ENCODE measurements at places on chromosomes 7 and 10.
A peak's percentile ranks its signal among the peaks of the same experiment; 100 is the strongest.

GRCh38 chr10:112203328-112204076 lies 19.9 kb upstream of the GPAM start:
- no peak for DNase-seq

DNA sequence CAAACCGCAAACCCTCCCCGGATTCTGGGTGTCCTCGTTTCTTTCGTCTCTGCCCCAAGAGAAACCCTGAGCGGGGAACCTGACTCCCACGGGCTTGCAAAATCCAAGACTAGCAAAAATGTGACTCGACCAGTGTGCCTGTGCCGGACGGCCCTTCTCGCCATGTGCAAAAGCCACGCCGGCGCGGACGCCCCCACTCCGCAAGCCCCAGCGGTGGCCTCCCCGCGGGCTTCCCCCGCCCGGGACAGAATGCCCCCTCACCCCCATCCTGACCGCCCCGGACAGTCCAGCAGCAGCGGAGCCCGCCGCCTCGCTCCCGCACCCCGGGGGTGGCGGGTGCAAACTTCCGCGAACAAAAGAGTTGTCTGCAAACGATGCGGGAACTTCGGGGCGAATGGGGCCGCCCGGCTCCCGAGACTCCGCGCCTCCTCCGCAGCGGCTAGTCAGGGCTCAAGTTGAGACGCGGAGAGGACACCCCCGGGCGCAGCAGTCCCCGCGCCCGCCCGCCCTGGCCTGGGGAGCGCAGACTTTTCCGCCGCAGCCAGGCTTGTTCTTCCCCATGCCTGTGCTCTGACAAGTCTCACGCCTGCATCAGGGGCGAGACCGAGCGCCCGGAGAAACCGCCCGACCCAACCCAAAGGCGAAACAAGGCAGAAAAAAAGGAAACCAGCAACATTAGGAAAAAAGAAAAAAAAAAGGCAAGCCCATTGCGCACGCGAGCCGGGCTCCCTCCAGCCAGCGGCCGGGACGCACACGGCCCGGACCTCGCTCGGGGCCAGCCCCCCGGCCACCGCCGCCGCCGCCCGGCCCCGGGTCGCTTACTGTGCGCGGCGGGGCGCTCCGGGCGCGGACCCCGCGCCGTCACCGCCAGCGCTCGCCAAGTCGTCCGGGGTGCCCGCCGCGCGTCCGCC lies 732 bp downstream of the FAM53B start:
- DNase-seq = peak; percentile 34

GRCh38 chr10:99329304-99329553 lies at the start of gene CNNM1:
CNNM1 (plus strand) TSS chr10:99329356; CDS start chr10:99329388, 32 bp downstream.
- peak; percentile 34 for DNase-seq

DNA sequence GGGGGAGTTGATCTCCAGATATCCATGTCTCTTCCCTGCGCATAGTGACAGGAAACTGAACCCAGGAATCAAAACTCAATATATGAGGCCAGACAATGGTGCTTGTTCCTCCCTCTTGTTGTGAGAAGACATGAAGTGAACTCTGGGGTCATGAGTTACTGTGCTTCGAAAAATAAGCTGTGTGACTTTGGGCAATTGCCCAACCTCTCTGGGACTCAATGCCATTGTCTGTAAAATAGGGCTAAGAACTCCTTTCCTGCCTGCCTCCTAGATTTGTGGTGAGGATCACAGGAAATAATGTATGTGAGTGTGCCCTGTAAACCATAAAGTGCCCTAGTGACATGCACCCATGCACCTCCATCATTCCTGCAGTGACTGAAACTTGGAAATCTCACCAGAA lies 48.4 kb downstream of the SYPL1 start:
- DNase-seq = no peak

DNA sequence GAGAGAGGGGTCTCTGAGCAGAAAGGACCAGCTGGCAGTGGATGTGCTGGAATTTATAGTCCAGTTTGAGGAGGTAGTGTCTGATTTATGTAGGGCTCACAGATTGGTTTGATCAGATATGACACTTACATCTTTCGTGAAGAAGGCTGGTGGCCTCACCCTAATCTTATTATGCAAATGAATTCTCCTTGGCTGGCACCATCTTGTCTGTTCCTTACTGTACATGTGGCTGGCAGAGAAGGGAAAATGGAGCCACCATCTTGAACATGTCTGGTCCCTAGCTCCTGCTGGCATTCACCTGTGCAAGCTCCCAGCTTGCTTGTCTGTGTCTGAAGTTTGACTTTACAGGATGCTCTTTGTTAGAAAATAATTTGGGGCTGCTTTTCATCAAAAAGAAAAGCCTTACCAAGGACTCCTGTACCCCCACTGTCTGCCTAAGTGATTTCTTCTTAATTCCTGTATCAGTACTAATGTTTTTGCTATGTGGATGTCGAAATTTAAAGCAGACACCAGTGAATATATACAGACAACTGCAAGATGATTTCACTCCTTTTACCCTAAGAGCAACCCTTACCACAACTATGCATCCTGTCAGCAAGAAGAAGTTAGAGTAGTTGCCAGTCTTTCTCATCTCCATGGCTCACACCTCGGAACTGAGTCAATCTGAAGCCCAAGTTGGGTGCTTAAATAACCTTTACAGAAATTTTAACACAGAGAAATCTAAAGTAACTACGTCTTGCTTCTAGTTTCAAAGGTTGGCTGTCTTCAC lies 322.0 kb upstream of the SEMA3D start:
- no peak for DNase-seq

GRCh38 chr10:1057106-1057657 lies 997 bp downstream of the WDR37 start:
- DNase-seq = no peak

GRCh38 chr7:30688718-30689221 lies 6.5 kb upstream of the CRHR2 start:
- no peak for DNase-seq

DNA sequence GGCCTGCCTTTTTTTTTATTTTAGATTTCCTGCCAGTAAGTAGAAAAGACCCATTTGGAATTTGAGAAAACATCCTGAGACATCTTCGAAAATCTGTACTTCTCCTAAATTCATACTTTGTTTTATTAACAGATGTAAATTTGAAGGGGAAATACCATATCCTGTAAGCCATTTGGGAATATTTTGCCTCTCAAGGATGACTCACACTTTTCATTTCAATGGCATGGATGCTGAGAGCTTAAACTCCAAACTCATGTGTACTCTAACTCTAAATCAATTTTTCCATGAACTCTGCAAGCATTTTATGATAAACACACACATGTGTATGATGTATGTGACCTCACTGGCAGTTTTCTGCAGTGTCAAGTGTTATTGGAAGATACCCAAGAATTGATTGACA lies 89.0 kb downstream of the SEMA3A start:
- DNase-seq = no peak

- no peak for DNase-seq
These were observed 69.5 kb upstream of the AFAP1L2 start for GRCh38 chr10:114473776-114474175.

GRCh38 chr10:16297642-16298041 lies 139.2 kb upstream of the PTER start:
- DNase-seq = no peak

DNA sequence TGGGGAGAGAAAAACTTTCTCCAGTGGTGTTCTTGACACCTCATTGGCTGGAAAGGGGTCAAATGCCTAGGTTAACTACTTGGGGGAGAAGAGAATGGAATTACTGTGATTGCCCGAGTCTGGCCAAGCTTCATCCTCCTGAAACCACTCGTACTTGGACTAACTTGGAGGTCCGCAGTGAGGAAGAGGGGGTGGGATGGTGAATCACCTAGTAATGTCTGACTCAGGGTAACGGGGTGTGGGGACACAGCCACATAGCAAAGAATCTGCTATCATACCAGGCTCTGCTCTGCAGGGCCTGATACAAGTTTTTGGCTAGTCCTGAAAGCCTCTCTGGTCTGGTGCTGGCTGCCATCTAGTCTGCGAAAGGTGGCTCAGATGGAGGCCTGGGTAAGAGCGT lies 190.9 kb downstream of the RPS24 start:
- DNase-seq = no peak

DNA sequence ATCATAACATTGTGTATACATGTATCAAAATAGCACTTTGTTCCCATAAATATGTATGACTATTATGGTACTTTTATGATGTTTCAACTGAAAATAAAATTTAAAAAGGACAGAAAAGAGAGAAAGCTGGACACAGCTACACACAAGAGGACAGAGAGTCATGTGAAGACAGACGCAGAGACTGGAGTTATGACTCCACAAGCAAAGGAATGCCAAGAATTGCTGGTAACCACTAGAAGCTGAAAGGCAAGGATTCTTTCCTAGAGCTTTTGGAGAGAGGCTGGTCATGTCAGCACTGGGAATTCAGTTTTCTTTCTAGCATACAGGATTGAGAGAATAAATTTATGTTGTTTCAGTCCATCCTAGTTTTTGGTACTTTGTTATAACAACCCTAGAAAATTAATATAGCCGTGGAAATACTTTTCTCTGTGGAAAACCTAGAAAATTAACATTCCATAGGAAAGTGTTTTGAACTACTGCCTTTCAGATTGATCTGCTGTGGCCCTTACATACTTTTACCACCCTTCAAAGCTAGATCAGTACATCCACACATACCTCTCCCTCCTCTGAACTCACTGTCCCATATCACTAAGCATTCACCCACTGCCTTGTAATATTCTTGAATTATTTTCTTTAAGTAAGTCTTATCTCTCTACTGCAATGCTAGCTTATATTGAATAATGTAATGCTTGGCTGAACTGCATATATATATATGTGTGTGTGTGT lies 575.3 kb downstream of the IPMK start:
- DNase-seq = no peak

DNA sequence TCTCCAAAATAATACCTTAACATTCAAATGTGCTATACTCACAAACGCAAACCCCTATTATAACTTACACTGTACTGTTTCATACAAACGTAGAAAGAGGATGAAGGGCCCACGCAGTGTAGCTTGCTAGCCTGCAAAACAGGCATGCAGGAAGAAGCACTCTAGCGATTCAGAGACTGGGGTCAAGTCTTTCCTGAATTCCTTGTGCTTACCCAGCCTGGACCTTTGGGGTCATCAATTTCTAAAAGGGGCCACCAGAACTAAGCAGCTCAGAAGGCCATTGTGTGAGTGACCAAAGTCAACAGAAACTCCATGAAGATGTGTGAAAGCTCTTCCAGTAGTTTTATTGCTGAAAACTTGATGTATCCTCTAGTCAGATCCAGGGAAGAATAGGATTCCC lies 111.9 kb downstream of the SVIL start:
- no peak for DNase-seq

DNA sequence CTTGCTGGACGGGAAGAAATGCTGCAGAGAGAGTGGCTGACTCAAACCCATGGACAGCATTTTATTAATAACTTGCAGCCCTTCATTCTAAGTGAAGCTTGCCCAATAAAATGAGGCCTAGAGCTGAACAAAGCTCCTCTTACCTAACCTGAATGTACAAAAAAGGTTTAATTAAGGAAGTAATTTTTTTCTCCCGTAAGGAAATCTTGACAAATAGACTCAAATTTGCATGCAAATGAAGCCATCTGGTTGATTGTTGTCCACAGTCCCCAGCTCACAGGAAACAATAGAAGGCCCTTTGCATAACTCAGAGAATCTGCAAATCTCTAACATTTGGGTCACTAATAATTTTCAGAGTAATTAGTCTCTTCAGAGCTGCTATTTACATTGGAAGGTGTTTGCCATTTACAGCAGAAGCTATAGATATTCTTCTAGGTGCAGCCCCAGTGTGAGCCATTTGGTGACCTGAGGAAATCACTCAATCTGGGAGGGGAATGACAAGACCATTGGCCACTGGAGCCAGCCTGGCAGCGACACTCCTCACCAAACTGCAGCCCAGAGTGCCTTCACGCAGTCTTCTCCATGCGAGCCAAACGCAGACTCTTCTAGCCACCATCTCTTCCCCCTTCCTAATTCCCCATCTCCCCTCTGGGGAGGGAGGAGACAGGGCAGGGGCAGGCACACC lies 483.0 kb upstream of the C7orf33 start:
- no peak for DNase-seq

DNA sequence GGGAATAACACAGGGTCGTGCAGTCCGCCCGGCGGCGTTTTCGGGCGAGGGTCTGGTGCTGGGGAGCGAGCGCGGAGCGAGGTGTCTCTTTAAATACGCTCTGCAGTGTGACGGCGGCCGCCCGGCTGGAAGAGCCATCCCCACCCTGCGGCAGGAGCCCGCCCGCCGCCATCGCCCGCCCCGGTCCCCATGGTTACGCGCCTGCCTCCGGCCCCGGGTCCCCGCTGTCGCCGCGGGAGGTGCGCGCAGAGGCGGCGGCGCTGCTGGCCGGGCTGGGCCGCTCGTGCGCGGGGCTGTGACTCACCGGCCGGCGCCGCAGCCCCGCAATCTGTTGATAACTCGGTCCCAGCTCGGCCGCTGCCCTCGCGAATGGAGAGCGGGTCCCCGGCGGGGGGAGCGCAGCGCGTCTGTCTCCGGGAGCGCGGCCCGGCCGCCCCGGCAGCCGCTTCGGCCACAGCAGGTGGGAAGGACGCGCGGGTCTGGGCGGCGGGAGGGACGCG lies at the start of gene ADGRA1:
Gene ADGRA1 (plus strand): TSS at position 246 of the 500 bp plus-strand sequence. CDS start 986 bp downstream, outside the sequence.
- no peak for DNase-seq

- DNase-seq = no peak
These were observed 225.1 kb downstream of the GATA3 start for GRCh38 chr10:8279598-8279997.

- no peak for DNase-seq
These were observed 3.9 kb upstream of the VGF start for GRCh38 chr7:101169110-101169837.

DNA sequence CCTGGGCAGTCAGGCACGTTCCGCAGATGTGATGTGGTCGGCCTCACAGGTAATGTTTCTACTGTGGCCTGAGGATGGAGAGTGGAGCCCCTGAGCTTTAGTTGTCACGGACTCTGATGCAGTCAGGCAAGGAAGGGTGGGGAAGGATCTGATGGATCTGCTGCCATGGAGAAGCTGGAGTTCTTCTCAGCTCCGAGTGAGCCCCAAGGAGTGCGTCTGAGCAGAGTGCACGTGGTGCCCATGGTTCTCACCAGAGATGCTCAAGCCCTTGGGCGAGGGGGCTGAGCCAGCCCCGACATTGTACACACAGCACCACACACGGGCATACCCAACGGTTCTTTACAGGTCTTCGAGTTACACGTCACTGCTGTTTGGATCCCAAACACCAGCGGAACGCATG lies 192.5 kb downstream of the EBF3 start:
- DNase-seq = no peak

Data from stimulated activated CD4-positive, alpha-beta T cell treated with anti-CD3 and anti-CD28 coated beads, Interleukin-1b, Interleukin-23, amount 100 ng/mL, for 4 hours (primary cell).